ENCODE measurements at places on chromosomes 2 and 18.
A peak's percentile ranks its signal among the peaks of the same experiment; 100 is the strongest.

- no peak for DNase-seq
These were observed 95.3 kb downstream of the TMEM247 start for GRCh38 chr2:46574457-46575355.

DNA sequence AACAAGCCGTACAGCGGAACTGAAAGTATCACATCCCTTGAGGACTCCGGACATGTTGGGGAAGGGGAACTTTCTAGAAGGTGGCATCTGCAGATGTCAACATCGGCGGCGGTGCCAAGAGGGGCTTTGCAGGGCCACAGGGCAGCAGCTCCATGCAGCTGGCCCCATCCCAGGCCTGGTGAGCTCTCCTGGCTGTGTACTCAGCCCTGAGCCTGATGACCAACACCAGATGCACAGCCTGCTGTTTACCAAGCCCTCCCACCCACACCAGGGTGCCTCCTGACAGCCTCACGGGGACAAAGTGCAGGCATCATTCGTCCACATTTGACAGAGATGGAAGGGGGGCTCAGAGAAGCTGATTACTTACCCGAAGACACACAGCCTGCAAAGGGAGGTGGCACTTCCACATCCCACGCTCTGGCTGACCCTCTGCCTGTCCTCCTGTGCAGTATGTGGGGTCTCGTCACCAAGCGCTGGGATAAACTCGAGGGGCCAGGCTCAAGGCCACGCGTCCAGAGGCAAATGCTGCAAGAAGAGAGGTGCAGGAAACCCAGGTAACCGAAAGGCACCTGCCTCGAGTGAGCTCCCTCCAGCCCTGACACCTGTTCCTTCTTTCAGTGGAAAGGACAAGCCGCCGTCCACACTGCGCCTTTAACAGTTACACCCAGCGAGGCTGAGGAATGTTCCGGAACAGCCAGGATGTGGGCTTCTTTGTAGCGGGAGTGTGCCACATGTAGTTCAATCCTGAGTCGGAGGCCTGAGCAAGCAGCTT, 69.0 kb upstream of the ASAP2 start:
- no peak for DNase-seq

- no peak for DNase-seq
These were observed 55.3 kb upstream of the TMEM163 start for GRCh38 chr2:134773759-134774742.

- DNase-seq, result no peak
These were observed 18.7 kb upstream of the TMBIM1 start for GRCh38 chr2:218310853-218311540.

GRCh38 chr18:2850816-2851215, 4.0 kb downstream of the EMILIN2 start:
- DNase-seq, result no peak

DNA sequence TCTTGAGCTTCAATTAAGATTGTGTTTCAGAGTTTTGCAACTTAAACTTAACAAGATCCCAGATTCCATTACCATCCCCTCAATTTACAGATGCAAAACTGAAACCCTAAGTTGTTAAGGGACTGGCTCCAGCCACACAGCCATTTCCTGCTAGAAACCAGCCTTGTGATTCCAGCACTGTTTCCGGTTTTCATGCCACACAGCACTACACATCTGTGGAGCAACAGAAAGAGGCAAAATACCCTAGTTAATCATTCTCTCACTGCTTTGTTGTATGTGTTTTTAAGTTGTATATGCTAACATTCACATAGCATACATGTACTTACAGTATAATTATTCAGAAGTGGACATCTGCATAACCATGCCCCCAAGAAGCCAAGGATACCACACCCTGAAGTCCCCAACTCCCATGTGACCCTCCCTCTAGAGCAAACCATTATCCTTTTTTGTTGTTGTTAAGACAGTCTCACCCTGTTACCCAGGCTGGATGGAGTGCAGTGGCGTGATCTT, 87.4 kb downstream of the MYO5B start:
- DNase-seq, result no peak

GRCh38 chr2:185921048-185921756, 182.6 kb downstream of the FSIP2 start:
- no peak for DNase-seq

DNA sequence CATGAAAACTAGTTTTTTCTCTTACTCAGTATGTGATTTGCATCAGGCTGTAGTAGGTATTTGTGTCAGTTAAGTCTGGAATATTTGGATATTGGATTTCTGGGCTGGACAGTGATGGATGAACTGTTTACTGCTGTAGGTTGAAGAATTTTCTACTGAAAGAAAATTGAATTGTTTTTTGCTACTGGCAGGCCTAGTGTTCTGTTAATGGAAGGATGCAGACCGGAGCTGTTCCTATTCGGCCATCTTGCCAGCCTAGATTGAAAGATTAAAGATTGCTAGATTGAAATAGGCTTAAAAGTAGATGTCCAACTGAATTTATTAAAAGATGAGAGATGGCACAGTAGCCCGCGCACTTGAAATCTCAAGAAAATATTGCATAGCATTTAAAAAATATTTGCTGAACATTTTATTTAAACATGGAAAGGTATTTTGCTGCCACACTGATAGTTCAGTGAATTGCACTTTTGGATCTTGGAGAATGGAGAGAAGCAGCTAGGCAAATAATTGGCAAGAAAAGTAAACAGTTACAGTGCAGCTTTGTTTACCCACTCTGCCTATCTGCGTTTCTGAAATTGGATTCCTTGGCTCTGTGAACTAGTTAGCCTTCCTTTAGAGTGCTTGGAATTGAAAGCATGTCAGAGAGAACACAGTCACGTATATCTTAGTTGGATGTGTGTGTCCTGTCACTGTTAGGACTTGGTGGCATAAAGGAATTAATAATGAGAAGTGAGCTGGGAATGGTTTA, 54.1 kb downstream of the EPB41L5 start:
- DNase-seq, result no peak

DNA sequence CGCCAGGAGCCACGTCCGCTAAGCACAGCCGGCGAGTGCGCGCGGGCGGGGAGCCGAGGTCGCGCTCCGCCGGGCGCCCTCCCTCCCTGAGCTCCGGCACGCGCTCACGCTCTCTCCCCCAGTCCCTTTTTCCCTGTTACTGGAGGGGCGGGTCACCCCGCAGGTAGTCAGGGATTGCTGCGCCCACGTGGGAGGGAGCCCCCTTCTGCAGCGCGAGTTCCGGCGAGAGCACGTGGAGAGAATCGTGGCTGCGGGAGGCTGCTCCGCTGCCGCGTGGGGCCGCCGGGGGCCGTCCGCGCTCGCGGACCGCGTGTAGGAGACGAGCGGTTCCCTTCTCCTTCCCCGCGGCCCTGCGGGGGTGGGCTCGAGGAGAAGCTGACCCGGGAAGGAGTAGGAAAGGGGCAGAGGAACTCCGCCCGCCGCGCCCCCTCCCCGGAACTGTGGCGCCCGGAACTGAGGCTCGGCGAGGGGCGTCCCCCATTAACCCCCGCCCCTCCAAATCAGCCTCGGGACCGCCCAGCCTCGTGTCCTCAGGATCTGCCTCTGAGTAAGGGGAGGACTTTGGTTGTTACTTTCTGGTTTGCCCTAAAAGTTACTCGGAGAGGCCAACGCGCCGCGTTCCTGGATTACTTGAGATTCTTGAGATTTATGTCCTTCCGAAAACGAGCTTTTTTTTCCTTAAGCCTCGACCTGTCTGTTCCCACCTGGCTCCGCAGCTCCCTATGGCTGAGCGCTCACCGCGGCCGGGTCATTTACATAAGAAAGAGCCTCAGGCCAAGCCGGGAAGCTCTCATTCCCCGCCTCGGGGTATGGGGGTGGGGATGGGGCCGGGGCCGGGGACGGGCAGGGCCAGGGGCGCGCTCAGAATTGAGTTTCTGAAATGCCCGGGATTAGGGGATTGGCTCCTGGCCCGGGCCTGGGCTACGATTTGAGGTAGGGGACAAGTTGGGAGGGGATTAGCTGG, 1.1 kb downstream of the HK2 start:
- no peak for DNase-seq

GRCh38 chr2:160582081-160582480, 88.5 kb upstream of the RBMS1 start:
- peak; percentile 70 for DNase-seq

- no peak for DNase-seq
These were observed 220.6 kb downstream of the SRBD1 start for GRCh38 chr2:45390441-45390840.

- DNase-seq, result no peak
These were observed 47.7 kb downstream of the MYO7B start for GRCh38 chr2:127582863-127583861.

- DNase-seq, result no peak
These were observed 170.3 kb upstream of the VRK2 start for GRCh38 chr2:57876313-57876712.

- no peak for DNase-seq
These were observed 131.1 kb downstream of the RBMS1 start for GRCh38 chr2:160362541-160362940.

DNA sequence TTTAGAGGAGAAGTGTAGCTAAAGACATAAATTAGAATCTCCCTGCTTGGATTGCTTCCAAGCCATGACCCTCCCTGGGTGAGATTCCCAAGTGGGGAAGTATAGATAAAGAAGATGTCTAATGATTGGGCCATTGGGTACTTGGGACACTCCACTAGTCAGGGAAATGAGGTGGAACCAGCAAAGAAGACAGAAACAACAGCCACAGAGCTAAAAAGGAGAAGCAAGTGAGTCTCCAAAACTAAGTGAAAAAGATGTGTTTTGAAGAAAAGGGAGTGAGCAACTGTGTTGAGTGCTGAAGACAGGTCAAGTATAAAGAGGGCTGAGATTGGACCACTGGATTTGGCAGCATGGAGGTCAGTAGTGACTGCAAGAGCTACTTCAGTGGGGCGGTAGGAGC, 276.7 kb upstream of the STON1 start:
- DNase-seq, result no peak

DNA sequence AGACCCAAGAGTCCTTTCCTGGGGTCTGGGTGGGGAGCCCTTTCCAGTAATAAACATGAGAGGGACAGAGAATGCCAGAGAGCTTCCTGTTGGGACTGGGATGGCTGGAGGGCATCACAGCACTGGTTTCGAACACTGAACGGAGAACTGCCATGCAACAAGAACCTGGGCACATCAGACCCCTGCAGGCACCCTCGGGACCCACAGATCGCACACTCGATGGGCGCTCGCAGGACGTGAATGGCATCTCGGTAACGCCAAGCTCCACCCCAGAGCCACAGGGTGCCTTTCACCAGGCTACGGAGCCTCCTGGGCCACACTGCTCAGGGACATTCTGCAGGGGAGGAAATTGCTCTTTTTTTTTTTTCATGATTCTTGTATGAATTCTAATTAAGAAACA, 25.1 kb downstream of the SLC66A2 start:
- DNase-seq, result no peak

DNA sequence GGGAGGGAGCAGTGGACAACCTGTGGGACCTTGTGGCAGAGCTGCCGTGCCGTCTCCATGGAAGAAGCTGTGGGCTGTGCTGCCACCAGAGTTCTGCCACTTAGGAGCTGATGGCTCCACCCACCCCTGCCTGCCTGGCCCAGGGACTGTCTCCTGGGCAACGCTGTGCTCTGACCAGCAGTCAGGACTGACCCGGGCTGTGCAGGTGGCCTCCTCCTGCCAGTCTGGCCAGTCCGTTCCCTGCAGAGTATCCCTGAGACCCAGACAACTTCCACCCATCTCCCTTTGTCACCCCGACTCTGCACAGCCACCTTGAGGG, 12.8 kb downstream of the ASIC4 start:
- no peak for DNase-seq

DNA sequence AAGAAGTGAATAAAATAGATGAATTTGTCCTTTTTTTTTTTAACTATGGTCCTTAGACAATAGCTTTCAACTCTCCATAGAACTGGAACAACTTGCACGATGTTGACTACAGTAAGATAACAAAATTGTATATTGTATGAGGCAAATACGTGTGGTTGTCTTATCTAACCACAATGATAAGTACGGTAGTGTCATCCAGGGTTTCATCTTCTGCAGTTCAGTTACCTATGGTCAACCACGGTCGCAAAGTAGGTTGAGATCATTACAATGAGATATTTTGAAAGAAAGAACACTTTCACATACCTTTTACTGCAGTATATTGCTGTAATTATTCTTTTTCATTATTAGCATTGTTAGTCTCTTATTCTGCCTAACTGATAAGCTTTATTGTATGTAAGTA, 295.2 kb downstream of the PARD3B start:
- no peak for DNase-seq

DNA sequence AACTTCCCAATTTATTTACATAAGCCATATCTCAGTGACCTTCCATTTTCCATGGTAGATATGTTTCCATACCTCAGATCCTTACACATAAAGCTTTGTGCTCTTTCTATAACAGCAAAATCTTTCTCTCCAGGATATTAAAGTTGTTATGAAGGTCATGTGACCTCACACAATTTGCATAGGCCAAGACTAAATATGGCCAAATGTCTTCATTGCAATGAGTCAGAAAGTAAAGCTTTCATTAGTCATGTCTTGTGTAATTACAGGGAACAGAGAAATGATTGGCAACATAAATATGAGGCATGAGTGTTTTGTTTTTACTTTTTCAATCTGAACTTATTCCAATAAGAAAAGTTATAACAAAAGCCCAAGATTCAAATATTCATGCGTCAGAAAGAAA, 243.5 kb downstream of the ASXL3 start:
- no peak for DNase-seq

- no peak for DNase-seq
These were observed 85.1 kb downstream of the TMEM131 start for GRCh38 chr2:97910403-97911205.

DNA sequence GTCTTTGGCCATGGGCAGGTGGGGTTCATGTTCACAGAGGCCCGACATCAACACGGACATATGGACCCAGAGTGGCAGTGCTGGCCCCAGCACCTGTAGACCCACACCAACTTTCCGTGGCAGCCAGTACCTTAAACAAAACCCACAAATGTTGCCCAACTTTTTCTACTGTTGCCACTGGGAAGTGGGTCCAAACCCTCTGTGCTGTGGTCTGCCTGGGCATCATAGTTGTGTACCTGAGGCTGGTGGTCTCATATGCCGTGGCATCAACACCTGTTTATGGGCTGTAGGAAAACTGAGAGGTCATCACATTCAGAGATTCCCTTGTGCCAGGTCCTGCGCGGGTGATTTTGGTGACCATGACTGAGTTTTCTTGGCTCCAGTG, 79.9 kb downstream of the SH3RF3 start:
- DNase-seq, result no peak

DNA sequence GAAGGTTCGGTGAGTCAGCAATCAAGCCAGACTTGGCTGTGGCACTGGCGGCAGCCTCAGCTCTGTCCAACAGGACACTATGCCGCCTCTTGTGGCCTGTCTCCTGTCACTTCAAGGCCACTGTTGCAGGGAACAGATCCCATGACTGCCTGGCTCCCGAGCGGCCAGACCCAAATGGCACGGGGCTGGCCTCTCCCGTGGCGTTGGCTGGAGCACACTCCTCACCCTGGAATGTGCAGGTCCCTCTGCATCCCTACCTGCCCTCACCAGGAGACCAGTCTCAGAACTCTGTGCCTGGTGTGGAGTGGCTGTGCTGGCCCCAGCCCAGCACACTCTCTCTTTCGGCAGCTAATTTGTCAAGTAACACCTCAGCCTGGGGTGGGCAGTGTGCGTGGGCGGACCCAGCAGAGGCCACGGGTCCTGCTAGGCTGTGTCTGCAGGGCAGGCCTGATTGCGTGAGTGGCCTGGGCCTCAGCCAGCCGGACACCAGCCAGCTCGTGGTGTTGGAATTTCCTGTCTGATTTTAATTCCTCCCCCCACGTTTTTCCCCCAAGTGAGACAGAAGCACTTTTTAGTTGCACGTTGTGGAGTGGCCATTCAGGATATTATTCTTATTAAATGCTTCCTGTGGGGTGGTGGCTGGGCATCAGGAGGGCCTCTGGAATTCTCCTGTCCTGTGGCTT, 179.3 kb downstream of the GLI2 start:
- DNase-seq, result no peak

GRCh38 chr2:60885683-60886082, 4.3 kb downstream of the REL start:
- no peak for DNase-seq
